ENCODE measurements at places on chromosomes 3 and 15.

DNA sequence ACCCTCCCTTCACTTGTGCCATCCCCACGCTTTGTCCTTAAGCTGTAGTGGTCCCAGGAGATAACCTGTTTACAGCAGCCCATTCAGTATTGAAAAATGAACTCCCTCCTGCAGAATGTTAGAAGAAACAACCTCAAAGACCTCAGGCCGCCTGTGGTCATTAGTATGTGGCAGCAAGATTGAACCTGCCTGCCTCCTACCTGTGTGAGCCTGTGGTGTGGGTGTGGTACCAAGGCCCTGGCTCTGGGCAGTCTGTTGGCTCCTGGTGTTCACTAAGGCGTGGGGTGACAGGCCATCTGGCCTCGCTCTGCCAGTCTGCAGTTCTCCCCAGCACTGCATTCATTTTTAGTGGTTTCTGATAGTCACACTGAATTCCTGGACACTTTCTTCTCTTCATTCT is 21.0 kb downstream of the LSM3 start:
- DNase-seq, result no peak

DNA sequence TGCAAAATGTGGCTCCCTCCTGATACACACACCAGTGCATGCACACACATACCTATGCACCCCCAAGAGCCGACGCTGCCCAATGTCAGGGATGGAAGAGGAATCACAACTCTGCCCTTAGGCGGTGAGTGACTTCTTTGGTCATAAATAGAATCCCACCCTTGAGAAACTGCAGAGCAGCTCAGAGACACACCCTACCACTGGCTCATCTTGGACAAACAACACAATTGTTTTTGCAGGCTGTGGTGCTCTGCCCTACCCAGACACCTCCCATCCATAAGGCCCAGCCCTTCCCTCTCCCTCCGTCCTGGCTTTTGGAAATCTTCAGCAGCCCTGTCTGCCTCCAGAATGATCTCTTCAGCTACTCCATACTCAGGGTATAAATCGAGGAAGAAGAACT is 73.8 kb upstream of the HRH1 start:
- DNase-seq, result no peak

DNA sequence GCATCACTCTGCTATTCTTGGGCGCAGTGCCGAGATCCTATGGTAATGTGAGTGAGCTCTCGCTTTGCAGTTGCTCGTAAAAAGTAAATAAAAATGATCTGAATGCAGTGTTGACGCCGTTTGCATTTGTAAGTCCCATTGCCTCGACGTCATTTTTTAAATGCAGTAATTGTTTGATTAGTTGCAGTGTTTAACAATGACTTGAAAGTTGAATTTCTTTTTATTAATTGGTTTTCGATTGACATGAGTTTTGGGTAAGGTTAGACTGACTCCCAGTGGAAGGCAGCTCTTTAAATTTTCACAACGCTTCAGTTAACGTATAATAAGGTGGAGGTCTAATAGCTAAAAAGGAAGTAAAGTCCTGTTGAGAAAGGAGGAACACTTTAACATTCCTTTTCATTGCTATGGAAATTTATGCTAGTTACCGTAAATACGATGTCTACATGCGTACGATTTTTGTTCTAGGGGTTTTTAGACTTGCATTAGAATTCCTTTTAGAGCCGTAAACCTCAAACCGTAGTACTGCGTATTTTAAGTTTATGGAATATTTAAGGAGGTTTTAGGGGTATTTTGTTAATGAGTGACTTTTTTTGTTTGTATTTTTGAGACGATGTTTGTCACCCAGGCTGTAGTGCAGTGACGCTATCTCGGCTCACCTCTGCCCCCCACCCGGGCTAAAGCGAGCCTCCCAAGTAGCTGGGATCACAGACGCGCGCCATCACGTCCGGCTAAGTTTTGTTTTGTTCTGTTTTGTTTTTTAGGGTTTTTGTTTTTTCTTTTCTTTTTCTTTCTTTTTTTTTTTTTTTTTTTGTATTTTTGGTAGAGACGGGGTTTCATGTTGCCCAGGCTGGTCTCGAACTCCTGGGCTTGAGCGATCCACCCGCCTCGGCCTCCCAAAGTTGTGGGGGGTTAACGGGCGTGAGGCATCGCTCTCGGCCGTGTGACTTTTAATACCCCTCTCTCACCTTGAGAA is 1.4 kb downstream of the MORF4L1 start:
- DNase-seq, result no peak

DNA sequence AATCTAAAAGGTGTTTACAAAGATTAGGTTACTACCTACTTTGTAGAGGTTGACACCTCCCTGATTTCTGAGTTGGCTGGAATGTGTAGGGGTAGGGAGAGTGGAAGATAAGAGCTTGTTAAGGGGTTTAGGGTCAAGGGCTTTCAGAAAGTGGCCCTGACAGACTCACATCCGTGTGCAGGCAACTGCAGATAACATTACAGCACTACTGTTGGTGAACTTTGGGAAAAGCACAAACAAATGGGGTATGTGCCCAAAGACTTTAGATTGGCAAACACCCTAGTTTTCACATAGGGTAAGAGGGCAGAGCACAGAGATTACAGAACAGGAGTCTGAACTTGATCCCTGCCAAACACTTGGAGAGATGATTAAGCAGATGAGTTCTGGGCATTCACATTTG is 375.7 kb downstream of the EPHB1 start:
- no peak for DNase-seq

DNA sequence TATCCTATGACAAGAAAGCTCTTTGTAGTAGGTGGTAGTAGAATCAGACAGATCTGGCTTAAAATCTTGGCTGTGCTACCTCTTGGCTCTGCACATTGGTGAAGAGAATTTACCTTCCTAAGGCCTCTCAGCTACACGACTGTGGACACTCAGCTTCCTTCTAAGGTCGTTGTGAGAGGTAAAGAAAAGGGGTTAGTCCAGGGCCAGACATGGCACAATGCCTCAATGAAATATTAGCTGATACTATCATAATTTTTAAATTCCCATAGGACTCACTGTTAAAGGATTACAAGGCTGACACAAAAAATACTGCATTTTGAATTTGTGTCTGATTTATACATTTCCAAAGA is 80.4 kb downstream of the IGF1R start:
- DNase-seq, result no peak

GRCh38 chr3:3821777-3822176 is 22.5 kb downstream of the LRRN1 start:
- no peak for DNase-seq

DNA sequence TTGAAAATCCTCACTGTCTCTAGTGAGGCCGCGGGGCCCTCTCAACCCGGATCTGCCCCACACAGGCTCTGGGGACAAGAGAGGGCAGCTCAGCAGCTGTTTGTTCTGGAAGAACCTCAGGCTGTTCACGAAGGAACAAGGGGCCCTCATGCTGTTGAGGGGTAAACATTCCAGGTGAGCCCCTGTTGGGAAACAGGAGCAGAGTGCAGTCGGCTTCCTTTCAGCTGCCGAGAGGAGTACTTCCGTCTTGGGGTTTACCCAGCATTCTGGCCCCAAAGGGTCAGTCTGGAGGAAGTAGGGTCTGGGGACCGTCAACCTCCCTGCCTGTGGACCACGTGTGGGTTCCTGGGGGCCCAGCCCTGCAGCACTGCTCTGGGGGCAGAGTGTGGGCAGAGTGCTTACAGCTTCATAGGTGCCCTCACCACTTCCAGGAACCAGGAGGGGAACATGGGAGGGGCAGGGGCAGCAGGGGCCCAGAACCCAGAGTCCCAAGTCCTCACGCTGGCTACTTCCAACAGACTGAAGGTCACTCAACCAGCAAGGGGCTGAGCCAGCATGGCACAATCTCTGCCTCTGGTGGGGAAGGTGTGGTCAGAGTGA is 49.2 kb upstream of the CTSH start:
- no peak for DNase-seq

Measured in stimulated activated CD8-positive, alpha-beta memory T cell treated with anti-CD3 and anti-CD28 coated beads, Interleukin-7, amount 100 ng/mL, for 4 hours (primary cell).